ENCODE measurements at places on chromosomes 16 and 17. TPM values are rescaled to one million over a fixed set of nuclear protein-coding genes. Genes with fewer than 3 reads are reported as not detected.

The OR1F1 gene
- not detected for total RNA-seq

DNA sequence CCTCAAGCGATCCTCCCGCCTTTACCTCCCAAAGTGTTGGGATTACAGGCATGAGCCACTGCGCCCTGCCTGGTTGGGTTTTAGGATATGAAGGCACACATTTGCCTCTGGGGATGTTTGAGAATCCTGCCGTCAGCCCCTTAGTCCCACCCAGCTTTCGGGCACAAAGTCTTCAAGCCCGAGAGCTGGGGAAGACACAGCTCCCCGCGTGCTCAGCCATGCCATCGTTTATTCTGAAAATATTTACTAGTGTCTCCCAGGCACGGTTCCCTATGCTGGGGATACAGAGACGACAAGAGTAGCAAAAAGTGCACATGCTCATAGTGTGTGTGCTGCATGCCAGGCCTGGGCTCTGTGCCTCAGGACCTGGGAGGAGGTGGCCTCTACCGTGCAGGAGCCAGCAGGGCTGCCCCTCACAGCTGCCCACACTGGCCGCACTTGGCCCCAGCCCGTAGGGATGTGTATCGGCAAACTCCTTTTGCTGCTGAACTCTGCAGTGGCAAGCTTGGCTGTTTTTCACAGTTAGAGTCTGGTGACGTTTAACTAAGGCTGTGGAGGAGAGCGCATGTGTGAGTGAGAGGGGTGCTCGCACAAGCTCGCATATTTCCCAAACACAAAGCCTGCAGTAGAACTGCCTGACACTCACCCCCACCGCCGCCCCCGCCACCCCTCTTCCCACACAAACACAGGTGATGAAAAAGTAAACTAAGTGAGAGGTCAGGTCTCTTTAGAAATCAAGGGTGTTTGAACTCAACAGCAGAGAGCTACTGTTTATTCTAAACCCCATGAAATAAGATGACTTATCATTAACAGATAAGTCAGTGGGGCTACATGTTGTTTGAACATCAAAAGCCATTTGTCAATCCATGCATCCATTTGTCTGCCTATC is 266.4 kb downstream of the MRTFB start:
- DNase-seq = peak; percentile 38

The IL34 gene
- 2.0 TPM for total RNA-seq

DNA sequence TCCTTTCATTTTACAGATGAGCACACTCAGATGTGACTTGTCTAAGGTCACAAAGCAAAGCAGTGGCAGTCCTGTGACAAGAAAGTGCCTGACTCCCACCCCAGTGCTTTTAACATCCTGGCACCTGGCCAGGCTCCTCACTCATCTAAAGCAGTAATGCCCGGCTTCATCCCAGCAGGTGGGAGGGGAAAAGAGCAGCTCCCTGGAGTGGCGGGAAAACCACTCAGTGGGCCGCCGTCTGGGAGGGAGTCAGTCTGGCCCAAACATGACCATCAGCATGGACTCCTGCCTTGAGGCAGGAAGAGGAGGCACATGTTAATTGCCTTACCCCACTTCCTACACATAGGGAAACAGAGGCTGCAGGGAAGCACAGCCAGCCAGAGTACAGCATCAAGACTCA is 2.6 kb downstream of the PCGF2 start:
- DNase-seq = no peak

The KRTAP4-6 gene
- not detected for total RNA-seq

DNA sequence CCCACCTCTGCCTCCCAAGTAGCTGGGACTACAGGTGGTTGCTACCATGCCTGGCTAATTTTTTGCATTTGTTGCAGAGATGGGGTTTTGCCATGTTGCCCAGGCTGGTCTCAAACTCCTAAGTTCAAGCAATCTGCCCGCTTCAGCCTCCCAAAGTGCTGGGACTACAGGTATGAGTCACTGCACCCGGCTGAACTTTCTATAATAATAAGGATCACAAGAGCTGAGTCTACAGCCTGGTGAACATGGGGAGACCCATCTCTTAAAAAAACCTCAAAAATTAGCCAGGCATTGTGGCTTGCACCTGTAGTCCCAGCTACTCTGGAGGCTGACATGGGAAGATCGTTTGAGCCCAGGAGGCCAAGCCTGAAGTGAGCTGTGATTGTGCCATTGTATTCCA is 53.5 kb downstream of the WDR59 start:
- DNase-seq = no peak

The COQ9 gene
- 59.5 TPM for total RNA-seq

The TMED6 gene
- total RNA-seq = 0.13 TPM

The RNF112 gene
- 0.64 TPM for total RNA-seq

- no peak for DNase-seq
Observed at GRCh38 chr17:73616120-73616872, 27.9 kb downstream of the SDK2 start.

The DNAAF8 gene
- total RNA-seq = under 0.01 TPM

DNA sequence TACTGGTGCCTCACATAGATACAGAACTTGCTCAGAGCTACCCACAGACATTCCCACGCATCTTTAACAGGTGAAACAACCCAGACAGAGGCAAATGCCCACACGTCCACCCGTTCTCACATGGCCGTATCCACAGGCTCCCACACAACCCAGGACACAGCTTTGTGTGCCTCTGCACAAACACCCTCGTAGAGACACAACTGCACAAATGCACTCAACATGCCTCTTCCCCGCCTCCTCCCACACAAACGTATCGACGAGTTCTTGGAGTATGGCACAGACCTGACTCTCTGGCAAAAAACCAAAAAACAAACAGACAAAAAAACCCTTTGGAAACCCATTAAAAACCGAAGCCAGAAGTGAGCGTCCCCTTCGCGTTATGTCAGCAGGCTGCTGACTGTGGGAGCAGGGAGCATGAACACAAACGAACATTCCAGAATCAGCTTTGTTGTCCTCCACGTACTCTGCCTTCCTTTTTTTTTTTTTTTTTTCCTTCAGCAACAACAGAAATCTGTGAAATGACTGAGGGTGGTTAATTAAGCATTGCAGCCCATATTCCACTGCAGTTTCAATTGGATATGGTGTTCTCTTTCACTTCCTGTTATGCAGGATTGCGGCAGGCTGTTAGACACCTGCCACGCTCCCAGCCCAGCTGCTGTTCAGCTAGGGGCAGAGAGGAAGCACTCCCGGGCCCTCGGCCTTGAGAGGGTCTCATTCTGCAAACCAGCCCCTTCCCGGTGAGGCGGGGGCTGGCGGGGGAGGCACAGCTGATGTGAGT is 313.7 kb downstream of the MAF start:
- no peak for DNase-seq

GRCh38 chr17:10205549-10206185 is 7.3 kb upstream of the GAS7 start:
- DNase-seq = peak; percentile 24

- DNase-seq = no peak
Observed at GRCh38 chr17:49872754-49873377, 25.0 kb upstream of the TAC4 start.

The KRT12 gene
- total RNA-seq = not detected

The TMEM220 gene
- 0.90 TPM for total RNA-seq
